ENCODE measurements at places on chromosomes 12 and 14.

DNA sequence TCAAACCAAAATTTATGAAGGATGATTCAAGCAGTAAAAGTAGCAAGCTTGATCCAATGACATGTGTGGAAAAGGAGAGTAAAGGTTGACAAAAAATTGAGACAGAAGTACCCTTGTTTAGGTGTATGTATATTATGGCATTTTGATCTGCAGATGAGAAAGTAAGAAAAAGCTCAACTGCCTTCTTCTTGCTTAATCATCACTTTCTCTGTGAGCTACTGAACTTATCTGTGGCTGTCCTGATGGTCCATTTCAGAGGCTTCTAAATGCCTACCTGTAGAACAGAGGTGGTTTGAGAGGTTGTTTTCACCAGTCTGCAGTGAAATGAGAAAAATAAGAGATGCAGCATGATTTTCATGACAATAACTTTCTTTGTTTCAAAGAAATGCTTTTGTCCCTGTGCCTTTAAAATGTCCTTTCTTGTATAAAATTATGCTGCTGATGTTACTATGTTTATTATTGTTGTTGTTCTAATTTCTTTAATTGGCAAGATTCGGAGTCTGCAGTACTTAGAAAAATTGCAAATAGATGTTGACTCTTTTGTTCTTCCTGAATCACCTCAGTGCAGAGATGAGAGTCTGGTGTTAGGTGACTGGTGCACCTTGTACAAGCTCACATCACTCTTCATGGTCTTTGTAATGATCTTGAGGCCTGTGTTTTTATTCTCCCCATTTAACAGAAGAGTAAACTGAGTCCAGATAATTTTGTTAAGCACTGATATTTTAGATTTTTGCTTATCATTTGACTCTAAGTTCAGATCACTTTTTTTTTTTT is 821.9 kb downstream of the VRK1 start:
- no peak for DNase-seq

- no peak for DNase-seq
These were observed 25.1 kb upstream of the UBC start for GRCh38 chr12:124939421-124940142.

DNA sequence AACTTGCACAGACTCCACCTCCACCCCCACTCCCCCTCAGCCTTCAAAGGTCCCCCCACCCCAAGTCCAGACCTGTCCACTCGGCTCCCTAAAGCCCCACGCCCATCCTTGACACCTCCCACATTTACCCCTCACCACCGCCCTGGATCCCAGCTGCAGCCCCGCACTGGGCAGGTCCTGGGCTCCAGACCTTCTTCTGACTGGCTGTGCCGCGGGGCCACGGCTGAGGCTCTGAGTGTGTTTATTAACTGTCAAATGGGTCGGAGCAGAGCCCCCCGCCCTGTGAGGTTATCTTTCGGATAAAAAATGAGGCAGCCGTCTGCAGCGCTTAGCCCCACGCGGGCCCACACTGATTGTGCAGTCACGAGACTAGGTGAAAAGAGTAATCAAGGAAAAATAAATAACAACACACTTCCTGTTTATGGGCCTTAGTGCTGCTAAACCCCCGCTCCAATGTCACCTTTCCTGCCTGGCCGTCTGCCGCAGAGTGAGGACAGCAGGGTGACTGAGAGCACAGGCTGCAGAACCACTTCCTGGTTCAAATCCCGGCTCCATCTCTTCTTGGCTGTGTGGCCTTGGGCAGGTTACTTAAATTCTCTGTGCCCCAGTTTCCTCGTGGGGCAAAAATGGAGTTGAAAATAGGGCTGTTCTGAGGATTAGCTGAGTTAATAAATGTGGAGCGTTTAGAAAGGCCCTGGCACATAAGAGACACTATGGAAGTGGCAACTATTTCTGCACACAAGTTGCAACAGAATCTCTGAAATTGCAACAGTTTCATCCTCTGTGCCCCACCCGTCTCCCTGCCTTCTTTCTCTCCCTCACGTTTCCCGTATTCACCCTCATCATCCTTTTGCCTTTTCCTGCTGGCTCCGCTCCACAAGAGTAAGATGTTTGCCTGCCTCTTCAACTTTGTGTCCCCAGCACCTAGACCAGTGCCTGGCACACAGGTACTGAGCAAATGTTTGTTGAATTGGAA is 9.4 kb downstream of the SETD1B start:
- no peak for DNase-seq

DNA sequence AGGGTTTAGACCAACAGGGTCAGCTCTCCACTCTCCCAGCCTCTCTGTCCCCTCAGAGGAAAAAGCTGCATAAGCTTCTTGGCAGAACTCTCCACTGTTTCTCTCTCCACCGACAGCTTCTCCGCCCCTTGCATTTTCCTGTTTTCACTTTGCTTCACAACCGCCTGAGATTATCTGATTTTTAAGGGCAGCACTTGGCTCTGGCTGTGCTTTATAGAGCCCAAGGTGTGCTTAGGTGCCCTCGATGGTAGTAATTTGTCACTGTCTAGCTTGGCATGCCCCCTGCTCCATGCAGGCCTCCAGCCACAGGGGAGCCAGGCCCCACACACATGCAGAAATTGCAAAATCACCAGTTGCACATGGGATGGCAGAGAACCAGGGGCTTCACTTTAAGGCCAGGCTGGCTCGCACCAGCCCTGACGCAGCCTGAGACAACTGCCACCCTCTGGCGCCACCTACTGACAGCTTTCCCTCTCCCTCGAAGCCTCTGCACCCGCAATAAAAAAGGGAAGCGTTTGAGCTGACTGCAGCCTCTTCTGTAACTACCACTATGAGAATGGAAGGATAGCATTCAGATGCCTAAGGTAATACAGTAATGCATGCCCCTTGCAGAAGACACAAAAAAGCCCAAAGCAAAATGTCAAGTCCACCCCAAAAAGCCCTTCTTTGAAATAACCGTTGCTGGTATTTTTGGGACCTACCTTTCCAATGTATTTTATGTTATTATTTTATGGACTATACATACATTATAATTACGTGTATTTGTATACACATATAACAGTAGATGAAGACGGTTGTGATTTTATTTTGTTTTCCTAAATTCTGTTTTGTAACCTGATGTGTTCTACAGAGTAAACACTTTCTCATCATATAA is 32.0 kb upstream of the RIMBP2 start:
- peak; percentile 28 for DNase-seq

DNA sequence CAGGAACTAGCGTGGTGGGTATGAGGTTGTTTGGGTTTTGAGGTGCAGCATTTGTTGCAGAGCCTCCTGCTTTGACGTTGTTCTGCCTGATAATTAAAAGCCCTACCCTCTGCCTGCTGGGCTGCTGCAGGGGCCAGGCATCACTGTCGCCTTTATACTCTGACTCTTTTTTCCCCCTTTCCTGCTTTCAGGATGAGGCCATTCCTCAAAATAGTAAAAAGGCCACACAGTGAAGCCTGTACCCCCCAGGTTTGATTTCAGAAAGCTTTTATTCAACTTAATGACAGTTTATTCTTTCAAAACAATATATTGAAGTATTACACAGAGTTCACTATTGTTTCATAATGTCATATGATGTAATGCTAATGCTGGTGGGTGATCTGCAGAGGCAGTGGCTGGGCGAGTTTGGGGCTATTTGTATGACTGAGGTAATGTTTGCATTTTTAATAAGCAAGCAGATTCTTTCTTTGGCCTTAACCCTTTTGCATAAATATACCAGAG is 9.1 kb downstream of the BORCS5 start:
- peak; percentile 13 for DNase-seq

DNA sequence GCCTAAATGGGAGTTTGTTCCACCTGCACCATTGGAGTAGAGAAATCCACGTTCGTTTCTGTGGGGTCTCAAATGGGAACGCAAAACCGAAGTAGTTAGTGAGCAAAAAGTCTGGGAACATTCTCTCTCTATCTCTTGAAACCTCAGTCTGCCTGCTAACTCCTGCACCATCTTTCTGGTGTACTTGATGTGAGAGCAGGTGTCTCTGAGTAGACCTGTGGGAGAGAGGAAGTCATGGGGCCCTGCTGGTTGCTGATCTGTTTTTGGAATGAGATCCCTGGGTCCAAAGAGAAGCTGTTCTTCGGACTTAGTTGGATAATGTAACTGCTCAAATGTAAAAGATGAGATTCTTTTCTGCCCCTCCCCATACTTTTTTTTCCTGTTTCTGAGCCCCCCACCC is 57.3 kb downstream of the MAX start:
- no peak for DNase-seq
